ENCODE measurements at places on chromosomes 1 and 21.

DNA sequence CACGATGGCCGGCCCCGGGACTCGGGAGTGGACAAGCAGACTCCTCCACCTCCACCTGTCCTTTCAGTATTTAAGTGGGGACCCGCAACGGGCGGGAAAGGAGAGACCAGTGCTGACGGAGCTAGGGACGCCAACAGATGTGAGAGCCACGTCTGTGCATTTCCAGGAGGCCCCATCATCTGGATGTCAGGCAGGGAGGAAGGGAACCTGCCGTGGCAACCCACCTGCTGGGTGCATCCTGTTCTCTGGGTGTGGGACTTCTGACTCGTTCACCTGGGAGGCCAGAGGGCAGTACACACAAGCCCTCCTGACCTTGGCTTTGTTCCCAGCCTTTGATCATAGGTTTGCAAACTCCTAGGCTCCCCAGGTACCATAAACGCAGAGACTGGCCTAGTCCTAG lies 5.6 kb upstream of the PCBP3 start:
- no peak for DNase-seq

DNA sequence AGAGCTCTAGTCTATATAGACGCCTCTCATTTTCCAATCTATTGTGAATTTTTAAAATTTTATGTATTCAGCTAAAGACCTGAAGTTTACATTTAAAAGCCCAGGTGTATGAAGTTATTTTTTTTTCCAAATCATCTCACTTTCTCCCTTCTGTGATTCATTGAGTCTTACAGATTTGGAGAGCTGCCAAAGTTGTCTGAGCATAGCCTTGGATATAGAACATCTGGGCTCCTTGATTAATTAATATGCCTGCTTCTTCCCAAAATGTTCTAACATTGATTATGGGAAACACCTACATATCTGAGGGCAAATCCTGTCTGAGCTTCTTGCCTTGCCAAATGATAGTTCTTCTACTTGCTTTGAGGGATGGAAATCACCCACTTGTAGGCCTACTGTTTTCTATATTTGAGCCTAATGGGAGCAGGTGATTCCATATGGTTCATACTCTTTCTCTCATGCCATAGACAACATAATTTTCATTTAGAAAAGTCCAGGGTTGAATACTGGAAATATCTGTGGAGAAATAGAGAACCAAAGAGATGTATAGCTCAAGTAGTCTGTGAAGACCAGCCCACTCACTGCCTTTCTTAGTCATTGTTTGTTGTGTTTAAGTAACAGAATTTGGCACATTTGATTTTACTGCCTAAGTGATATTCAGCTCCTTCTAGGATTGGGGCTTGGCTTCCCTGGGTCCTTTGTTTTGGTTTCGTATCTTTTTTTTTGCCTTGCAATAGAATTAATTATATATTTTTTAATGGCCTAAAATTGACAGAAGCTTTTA lies 46.2 kb downstream of the MACF1 start:
- DNase-seq: no peak

GRCh38 chr1:43853161-43853921 lies 80.3 kb upstream of the ARTN start:
- DNase-seq: peak; percentile 60

DNA sequence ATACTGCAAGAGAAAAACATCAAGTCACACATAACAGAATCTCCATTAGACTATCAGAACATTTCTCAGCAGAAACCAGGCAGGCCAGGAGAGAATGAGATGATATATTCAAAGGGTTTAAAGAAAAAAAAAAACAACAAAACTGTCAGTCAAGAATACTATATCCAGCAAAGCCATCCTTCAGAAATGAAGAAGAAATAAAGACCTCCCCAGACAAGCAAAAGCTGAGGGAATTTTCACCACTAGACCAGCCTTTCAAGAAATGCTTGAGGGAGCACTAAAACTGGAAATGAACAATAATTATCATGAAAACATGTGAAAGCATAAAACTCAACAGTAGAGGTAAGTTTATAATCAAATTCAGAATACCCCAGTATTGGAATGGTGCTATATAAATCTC lies 47.2 kb downstream of the MCOLN2 start:
- DNase-seq: no peak

GRCh38 chr1:28258628-28259251 lies 578 bp upstream of the SESN2 start:
- DNase-seq: no peak

DNA sequence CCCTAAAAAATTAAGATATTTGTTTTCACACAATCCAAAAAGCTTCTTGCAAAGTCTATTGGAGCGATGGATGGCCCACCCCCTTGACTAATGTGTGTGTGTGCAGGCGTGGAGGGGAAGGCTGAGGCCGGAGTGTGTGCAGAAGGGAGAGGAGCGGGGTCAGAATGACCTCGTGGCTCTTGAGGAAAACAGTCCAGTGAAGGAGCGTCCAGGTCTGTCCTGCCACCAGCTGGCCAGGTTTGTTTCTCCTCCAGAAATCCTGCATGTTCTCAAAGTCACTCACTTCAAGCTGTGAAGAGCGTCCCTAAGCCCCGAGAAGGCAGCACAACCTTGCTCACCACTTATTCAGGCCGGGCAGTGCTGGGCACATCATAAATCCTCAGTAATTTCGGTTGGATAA lies 69.5 kb upstream of the SSX2IP start:
- DNase-seq: no peak

GRCh38 chr1:198967566-198967965 lies 328.7 kb downstream of the PTPRC start:
- DNase-seq: no peak

DNA sequence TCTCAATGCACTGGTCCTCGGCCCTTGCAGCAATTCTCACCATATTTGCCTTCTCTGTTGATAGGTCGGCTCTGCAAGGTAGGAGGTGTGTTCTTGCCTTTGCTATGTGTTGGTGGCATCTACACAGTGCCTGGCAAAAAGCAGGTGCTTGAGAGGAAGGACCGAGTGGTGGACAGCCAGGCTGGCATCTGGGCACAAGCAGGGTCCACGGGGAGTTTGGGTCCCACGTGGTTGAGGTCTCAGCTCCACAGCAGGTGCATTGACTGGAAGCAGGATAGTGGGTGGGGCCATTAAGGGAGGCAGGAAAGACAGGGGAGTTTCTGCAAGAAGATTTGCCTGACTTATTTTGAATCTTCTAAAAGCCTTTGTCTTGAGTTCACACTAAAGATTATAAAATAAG lies 81.2 kb upstream of the WNT4 start:
- no peak for DNase-seq
